Urothelium cell line (cell line): ENCODE measurements at places on chromosomes 1 and 21.

DNA sequence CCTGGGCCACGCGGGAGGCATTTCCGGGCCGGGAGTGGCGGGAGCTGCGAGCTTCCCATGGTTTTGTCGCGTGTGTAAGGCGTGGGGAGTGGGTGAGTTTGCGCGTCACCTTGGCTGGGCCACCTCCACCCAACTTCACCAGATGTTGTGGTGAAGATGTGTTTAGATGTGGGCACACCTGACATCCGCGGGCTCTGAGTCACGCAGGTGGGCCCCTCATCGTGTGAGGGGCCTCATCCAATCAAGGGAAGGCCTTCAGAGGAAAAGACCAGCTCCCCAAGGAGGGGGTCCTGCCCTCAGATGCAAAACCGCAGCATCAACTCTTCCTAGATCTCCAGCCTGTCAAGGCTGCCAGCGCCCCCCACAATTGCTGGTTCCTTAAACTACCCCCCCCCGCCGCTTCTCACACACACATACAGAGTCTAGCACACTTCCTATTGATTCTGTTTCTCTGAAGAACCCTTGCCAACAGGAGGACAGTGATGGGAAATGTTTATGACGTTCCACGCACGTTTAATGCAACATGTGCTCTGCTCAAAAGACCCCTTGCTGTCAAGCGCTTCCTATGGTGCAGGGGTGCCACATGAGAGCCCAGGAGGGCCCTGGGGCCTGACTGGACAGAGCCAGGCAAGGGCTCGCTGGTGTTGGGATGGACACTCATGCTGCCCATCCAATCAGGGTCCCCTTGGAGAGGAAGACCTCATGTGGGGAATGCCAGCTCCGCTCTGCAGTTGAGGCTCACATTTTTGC, 11.9 kb downstream of the ACTRT2 start:
- no peak for DNase-seq

DNA sequence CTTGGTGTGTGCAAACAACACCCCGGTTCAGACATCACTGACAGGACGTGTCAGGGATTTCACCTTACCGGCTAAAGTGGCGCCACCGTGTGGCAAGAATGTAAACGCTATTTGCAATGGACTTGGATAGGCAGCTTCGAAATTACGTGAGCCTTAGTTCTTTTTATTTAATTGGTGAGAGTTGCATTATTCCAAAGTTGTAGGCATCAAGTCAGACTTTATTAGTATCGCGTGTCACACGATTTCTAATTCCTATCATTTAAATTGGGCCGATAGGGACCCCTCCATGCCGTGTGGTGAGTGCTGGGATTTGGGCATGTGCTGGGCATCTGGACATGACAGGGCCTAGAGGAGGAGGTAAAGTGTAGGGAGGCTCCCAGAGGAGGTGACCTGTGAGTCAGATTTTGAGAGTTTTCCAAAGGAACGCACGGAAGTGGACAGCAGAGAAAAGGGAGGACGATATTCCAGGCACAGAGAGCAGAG, 14.5 kb upstream of the CPT2 start:
- DNase-seq: peak; percentile 74

DNA sequence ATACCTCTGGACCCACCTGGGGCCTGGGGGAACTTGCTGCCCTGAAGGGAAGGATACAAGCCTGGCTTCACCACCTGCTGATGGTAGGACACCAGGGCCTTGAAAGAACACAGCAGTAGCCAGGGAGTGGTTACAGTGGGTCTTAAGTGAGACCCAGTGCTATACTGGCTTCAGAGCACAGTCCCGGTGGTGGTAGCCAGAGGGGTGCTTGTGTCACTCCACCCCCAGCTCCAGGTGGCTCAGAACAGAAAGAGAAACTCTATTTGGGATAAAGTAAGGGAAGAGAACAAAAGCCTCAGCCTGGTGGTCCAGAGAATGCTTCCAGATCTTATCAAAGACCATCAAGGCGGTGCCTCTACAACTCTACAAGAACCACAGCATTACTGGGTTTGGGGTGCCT, 37.2 kb downstream of the VAV3 start:
- DNase-seq: no peak

GRCh38 chr1:234907208-234907939, 221.3 kb downstream of the TOMM20 start:
- no peak for DNase-seq

DNA sequence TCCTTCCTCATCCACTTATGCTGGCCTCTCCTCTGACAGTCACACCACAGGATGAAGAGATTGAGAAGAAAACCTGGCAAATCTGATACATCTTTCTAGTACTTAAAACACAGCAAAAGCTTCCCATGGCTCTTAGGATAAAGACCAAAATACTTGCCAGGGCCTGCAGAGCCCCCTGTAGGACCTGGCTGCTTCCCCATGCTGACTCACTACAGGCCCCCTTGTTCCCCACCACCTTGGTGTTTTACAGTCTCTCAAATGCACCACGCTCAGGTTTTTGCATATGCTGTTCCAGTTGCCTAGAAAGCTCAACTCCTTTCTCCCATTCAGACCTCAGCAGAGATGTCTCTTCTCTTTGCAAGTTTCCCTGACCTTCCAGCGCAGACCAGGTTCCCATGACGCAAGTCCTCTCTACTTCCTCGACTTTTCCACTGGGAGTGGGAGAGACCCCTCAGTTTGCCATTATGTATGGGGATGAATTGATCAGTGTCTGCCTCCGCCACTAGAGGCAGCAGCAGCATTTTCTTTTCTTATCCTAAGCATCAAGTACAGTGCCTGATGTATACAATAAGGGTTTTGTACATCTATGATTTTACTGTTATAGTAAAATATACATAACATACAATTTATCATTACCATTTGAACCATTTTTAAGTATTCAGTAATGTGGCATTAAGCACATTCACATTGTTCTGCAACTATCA, 113.8 kb upstream of the C8B start:
- no peak for DNase-seq

GRCh38 chr1:190376044-190376443, 101.6 kb downstream of the BRINP3 start:
- no peak for DNase-seq

- DNase-seq: no peak
These were observed 105.8 kb downstream of the MAN1A2 start for GRCh38 chr1:117473063-117473462.

DNA sequence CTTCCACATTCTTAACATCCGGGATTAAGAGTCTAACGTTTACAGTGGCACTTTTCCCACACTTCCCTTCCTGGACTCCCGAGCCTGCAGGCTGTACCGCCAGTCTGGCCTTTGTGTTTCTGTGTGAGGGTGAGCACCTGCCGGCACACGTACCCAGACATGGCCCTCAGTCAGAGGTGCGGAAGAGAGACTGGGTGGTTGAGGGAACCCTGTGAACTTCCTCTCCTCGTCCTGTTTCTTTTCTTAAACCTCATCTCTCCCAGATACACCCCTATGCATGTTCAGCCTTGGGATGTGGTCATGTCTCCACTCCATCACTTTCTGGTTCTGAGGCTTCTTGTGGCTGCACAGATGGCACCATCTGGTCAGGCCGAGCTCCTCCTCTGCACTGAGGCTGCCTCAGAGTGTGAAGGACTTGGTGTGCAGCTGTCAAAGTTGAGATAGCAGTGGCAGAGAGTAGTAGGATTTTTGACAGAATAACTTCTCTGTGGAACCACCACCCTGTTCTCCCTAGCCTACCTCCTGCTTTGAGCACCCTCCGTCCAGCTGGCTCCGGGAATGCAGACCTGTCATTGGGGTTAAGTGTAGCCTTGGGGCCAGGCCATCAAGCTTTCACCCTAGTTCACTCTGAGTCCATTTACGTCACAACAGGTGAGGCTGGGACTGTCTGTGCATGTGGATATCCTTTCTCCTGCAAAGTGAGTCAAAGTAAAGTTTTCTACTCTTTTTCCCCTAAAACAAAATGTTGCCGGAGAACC, 31.4 kb downstream of the VASH2 start:
- no peak for DNase-seq

- no peak for DNase-seq
These were observed 517.6 kb downstream of the PTPRU start for GRCh38 chr1:29753771-29754572.

- DNase-seq: no peak
These were observed 199.7 kb upstream of the C8B start for GRCh38 chr1:57165546-57165945.

DNA sequence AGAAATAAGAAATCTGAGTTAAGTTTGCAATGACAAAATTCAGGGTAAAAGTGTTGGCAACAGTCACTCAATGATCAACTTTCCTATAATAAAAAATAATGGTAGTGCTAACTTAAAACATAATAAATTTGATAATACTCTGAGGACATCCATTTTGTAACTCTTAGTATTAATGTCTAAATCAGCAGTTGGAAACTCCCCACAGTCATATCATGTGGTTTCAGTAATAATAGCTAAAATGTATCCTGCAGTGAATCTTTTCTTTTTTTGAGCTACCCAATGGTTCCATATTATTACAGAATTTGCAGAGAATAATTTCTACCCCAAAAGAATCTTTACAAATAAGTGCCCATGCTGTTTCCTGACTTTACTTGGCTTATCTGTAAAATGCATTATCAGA, 286.7 kb downstream of the PTPRC start:
- DNase-seq: no peak

DNA sequence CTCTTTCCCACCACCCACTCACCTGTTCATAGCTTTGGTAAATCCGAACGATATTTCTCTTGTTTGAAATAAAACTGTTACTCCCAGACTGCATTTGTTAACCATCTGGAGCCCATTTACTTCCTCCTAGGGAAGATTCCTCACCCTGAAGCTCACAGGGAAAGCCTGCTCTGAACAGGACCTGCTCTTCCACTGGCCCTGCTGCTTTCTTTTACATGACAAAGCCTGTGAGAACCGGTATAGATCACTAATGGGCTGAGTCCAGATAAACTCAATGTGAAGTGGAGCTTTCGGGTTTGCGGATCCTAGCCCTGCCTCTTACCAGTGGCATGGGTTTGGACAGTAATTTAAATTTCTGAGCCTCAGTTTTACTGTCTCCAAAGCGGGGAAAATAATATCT, 45.2 kb downstream of the FAM163A start:
- DNase-seq: no peak

- DNase-seq: peak; percentile 87
These were observed 22.6 kb downstream of the COL18A1 start for GRCh38 chr21:45427331-45428271.

DNA sequence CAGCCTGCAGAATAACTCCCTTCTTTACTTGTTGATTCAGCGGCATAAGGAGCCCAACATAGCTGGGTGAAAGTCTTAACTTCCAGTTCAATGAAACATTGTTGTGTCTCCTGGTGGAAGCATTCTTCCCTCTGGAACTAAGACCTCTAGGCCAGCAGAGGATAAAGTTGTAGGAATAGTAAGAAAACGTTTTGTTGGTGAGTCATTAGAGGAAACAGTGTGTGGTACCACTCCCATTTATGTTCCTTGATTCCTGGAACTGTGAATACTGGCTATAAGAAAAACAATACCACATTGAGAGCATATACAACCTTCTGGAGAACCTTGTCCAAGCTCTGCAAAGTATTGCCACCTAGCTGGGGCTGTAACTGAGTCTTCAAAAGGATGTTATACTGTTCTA, 737.4 kb upstream of the ZP4 start:
- no peak for DNase-seq

DNA sequence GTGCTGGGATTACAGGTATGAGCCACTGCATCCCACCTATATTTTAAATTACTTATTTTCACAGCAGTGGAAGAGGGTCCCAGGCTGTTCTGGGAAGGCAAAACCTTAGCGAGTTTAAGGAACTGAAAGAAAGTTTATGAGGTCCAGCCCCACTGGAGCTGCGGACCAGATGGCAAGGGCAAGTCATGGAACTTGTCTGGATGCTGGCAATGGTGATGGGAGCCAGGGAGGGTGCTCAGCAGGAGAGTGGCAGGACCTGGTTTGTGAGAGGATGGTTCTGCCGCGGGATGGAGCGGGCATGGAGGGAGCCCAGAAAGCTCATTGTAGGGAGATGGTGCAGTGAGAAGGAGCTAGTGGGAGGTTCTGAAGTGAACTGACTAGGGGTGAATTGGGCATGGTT, 50.6 kb upstream of the SLC45A1 start:
- DNase-seq: no peak

DNA sequence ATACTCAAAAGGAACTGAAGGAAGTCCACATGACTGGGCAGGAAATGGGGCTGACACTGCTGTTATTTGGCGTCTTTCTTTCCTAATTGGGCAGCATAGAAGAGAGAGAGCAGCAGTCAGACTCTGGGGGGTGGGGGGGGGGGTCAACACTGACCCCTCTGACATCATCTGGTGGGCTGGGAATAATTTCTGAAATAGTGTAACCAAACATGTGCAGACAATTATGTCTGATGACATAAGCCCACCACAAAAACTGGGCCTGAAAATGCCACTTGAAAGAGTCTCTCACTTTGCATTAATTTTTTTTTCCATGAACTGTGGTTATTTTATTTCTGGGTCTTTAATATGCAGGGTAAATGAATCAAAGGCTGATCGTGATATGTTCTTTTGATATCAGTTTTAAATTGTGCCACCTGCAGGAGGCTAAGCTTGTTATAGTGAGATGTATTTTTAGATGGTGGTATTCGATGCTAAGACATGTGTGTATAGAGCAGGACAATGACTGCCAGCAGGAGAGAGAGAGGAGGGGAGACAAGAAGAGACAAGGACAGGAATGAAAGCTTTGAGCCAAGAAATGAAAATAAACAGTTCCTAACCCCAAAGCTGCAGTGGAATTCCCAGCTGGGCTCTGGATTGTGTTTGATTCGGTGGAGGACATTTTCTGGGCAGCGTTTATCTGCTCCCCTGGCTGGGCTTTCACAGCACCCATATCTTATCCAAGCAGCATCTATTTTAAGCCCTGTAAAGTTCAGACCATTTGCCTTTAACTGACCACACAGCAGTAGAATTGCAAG, 264.7 kb downstream of the PBX1 start:
- DNase-seq: no peak

- no peak for DNase-seq
These were observed 33.5 kb upstream of the RNF19B start for GRCh38 chr1:32998064-32998463.

DNA sequence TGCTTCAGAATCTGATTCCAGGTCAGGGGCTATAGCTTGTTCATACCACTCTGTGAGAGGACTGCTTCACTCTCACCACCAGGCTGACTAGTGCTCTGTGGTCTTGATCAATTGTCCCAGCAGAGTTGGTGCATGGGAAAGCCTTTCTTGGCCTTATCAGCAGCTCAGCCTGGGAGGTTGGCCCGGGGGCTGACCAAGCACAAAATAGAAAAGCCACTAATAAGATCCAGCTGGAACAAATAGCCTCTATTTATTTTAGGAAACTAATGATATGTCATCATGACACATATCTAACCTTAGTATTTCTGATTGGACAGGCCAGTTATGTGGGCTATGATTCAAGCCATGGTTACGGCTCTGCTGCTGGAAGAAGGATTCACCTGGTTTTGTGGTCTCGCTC, 134.2 kb downstream of the GDAP2 start:
- DNase-seq: peak; percentile 40

DNA sequence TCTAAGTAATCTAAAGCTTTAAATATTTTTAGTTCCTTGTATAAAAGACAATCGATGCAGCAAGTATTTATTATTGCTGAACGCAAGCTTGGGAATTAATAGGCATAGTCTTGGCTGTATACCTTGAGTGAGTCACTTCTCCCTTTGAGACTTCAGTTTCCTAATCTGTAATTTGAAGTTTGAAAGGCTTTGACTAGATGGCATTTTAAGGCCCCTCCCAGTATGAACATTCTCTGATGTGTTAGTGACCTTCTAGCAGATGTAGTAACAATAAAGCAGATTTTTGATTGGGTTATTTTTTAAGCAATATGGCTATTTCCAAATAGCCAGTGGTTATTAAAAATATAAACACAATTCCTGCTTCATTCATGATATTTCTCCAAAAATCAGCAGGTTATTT, 58.2 kb downstream of the DUSP10 start:
- no peak for DNase-seq

GRCh38 chr1:169694304-169695075, 16.9 kb downstream of the SELL start:
- DNase-seq: no peak
